A549 (cell line): ENCODE measurements at places on chromosomes 3 and 15.
A peak's percentile ranks its signal among the peaks of the same experiment; 100 is the strongest.

- no peak for DNase-seq
Measured at GRCh38 chr15:99613481-99613880, 47.7 kb downstream of the MEF2A start.

DNA sequence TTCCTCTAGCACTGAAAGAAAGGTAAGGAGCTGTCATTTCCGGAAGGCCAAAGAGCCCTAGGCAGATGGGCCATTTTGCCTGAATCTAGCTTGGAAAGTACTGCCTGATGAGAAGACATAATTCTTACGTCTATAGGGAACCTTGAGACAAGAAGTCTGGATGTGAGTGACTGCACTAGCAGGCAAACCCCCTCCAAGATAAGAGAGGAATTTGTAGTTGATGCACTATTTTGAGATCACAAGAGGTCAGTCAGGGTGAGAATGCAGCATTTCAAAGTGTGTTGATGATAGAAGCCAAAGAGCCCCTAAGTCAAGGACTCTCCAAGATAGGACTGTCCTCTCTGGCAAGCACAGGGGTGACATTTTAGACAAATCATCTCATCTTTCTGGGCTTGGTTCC lies 99.2 kb downstream of the HES1 start:
- no peak for DNase-seq

- no peak for DNase-seq
Measured at GRCh38 chr15:83081256-83082014, 14.4 kb upstream of the BTBD1 start.

- no peak for DNase-seq
Measured at GRCh38 chr3:130117933-130118332, 36.3 kb downstream of the ALG1L2 start.

DNA sequence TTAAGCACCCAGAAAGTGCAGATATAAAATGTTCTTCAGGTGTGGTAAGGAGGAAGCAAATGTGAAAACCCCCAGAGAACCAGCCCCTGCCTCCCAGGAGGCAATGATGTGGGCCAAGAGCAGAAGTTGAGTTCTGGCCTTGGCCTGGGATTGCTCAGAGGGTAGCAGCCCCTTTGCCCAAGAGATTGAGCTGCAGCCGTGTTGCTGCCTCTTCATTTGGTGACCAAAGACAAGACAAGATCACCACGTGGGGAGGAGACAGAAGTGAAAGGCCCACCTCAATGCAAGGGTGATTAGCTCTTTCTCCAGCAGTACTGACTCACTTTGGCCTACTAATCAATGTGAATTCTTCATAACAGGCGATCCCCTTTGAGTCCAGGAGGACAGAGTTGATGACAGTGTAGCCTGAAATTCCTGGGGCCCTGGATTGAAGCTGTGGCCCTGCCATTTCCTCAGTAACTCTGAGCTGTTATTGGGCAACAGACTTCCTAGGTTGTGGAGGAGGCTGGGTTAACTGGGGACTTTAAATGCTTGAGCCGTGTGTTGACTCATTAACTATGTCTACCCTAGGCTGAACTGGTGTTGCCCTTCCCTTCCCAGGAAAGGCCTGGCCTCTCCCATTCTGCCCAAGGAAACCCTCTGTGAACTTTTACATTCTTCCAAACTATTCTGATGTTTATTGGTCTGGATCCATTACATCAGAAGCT lies 86.5 kb downstream of the ST6GAL1 start:
- peak; percentile 6 for DNase-seq

GRCh38 chr15:40253167-40253790 lies 14.4 kb downstream of the PAK6 start:
- DNase-seq: no peak

DNA sequence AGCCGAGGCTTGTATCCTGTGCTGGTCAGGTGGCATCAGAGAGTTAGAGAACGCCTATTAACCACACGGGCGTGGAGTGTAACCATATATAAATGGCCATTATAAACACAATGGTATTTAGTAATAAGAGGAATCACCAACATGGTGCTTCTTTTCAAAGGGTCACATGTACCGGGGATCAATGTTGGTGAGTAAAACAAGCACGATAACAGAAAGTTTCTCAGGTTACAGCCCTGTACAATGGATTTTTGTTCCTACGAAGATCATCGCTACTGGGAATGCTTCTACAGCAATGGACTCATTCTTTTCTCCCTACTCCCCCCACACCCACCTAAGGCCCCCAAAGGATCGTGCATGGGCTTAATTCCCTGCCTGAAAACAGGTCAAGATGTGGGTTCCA lies 42.5 kb downstream of the MEIS2 start:
- DNase-seq: no peak

DNA sequence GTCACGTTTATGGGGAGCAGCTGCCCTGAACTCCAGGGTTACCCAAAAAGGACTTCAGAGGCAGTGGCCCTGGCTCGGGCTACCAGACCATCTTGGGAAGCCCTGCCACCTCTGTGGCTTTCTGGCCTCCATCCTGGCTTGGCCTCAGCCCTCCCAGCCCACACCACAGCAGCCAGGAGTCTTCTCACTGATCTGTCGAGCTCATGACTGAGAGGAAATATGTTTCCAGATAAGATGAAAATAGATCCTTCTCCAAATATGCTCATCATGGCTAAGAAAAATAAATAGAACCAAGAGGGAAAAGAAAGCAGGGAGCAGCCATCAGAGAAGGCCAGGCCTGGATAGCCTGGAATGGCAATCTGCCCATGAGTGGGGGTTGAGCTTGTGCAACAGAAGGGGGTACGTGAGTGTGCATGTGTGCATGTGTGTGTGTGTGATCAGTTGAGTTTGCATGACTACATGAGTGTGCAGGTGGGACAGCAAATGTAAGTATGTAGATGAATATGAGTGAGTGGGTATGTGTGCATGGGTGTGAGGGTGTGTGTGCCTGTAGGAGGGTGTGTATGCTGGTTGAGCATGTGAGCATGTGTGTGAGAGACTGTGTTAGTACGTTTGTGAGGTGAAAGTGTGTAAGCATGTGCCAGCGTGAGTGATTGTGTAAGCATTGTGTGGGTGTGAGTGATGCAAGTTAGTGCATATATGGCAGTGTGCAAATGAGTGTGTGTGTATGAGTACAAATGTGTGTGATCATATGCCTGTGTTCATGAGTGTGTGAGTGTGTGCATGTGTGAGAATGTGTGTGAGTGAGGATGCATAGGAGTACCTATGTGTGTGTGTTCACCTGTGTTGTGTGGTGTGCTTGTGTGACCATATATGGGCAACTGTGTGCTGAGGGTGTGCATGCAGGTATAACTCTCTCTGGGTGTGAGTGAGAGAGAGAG lies 9.9 kb upstream of the RFT1 start:
- DNase-seq: no peak

GRCh38 chr3:141292356-141293058 lies 60.9 kb downstream of the PXYLP1 start:
- no peak for DNase-seq

GRCh38 chr3:44952689-44953088 lies 23.3 kb downstream of the ZDHHC3 start:
- no peak for DNase-seq

DNA sequence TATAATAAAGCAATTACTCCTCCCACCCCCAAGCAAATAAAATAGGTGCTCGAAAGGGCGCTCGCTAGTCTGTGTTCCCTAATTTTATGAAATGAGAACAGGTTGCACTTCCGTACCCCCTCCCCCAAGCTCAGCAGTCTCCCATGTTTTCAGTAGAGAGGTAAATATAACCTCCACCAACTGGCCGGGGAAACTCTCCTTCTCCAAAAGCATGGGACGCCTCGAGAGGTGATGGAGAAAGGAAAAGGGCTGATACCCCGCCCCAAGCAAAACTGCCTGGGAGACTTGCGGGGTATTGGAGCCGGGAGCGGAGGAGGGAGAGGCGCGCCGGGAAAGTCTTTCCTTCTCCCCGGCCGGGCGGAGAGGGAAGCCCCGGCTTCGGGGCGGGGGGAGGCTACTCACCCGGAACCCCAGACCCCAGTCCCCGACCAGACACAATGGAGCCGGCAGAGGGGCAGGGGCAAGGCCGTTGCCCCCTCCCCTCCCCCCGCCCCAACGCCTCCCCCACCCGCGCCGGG lies 605 bp downstream of the DCUN1D1 start:
- peak; percentile 9 for DNase-seq

- peak; percentile 17 for DNase-seq
Measured at GRCh38 chr3:131591394-131592014, 88.7 kb upstream of the MRPL3 start.

DNA sequence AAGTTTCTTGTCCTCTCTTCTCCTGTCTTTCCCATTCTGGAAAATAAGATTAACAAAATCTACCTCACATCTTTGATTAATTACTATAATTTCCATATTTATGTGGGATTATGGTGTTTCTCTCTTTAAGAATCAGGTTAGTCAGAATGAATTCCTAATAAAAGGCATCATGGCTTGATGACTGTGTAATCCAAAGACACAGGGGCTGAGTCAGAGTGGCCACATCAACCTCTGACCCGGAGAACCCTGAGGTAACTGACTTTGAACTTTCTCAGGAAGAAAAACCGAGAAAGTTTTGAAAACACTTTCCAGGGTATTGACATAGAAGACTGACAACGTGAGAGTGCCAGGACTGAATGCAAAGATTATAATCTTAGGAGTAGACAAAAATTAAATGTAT lies 170.3 kb upstream of the MCTP2 start:
- no peak for DNase-seq

DNA sequence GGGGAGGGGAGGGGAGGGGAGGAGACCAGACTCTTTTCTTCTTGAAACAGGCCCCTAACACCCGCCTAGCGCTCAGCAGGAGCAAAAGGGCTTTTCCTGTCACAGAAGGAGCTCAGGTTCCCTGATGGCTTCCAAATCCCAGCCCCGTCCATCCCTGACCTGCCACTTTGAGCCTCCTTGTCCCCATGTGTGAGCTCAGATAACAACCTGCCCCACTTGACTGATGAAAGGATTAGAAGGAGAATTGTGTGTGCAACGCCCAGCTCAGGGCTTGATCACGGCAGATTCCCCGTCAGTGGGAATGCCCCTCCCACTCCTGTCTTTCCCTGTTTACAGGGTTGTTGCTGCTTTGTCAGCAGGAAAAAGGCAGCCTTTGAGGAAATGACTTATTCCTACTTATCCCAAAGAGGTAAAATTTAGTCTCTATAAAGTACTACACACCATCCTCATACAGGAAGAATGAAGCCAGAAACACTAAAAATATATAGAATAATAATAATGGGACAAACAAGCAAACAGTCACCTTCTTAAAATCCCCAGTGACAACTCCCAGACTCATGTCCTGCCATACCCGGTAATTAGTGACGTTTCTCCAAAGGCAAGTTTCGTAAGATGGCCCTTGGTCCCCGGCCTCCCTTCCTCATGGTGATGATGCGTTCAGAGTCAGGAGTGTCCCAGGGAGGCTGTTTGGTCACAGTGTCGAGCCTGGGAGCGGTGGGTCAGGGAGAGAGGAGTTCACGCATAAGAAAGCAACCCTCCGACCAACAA lies 6.1 kb upstream of the LRRC15 start:
- peak; percentile 11 for DNase-seq
